ENCODE measurements at places on chromosomes 1 and 21.

GRCh38 chr1:35644204-35644603 is 2.9 kb upstream of the PSMB2 start:
- no peak for DNase-seq

DNA sequence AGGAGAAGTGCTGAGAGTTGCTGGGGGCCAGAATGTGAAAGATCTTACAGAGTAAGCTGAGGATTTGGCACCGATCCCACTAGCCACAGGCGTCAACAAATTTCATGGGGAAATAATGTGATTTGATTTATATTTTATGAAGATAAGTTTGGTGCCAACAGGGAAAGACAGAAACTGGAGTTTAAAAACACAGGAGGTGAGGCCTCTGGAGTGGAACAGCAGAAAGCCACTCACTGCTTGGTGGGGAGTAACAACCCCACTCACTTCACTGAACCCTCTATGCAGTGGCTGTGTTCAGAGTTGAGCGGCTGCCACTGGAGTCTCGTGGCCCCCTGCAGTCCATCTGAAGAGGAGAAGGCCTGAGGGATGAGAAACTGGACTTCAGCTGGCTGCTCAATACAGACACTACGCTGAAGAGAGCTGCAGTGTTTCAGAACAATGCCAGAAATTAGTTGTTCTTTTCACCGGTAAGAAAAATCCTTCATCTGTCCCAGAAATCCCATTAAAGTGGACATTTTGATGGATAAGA is 48.0 kb upstream of the RXRG start:
- DNase-seq = no peak

DNA sequence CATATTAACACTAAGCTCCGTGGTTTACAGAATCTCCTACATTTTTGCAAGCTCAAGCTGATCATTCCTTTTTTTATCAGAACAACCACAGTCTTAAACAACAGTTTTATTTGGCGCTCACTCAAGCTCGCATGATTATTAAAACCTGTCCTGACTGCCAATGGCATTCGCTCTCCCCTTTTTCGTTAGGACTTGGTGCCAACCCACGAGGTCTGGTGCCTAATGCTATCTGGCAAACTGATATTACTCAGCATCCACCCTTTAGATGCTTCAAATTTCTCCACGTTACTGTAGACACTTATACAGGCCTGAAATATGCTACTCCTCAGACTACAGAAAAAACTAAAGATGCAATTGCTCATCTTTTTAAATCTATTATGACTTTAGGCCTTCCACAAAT is 23.0 kb upstream of the ITLN1 start:
- DNase-seq = no peak

- peak; percentile 45 for DNase-seq
These were observed 826 bp downstream of the LAPTM5 start for GRCh38 chr1:30756545-30757351.

DNA sequence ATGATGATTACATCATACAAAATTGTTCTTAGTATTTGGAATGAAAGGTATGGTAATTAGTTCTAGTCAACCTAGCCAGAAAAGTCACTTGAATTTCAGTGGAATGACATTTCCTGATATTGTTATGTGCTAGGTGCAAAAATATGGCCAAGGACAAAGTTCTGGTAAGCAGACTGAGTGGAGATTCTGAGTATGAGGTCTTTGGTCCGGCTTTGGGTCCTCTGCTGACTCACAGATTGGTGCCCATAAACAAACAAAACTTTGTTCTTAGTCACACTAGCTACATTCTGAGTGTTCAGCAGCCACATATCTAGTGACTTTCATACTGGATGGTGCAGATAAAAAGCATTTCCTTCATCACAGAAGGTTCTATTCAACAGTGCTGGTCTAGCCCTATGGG is 206.1 kb downstream of the ZNF648 start:
- DNase-seq = no peak

GRCh38 chr1:71638081-71638766 is 557.4 kb upstream of the ZRANB2 start:
- no peak for DNase-seq

Measured in stimulated activated CD8-positive, alpha-beta memory T cell treated with anti-CD3 and anti-CD28 coated beads, Interleukin-12 subunit alpha, Interleukin-12 subunit beta, amount 100 ng/mL, for 1 hour (primary cell).